LHCN-M2 (cell line): ENCODE measurements at places on chromosomes 5 and 9.

DNA sequence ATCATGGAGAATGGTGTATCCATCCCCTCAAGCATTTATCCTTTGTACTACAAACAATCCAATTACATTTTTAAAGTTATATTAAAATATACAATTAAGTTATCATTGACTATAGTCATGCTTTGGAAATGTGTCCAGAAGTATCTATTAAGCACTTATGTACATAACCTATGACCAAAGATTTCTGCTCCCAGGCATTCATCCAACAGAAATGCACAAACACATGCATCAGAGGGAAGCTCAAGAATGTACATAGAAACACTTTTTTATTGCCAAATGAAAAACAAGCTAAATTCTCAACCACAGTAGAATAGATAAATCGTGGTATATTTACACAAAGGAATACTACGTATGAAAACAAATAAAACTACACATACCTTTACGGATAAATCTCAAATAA lies 700.5 kb upstream of the ZNF608 start:
- peak; percentile 22 for DNase-seq

GRCh38 chr5:66021585-66021984 lies 95.2 kb downstream of the ERBIN start:
- DNase-seq = no peak

DNA sequence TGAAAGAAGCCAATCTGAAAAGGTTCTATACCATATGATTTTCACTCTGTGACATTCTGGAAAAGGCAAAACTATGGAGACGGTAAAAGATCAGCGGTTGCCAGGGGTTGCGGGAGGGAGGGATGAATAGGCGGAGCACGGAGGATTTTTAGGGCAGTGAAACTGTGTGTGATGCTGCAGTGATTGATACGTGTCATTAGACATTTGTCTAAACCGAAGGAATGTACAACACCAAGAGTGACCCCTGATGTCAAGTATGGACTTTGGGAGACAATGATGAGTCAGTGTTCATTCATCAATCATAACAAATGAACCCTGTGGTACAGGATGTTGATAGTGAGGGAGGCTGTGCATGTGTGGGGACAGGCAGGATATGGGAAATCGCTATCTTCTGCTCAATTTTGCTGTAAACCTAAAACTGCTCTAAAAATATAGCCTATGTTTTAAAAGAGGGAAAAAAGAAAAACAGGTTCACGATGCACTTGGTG lies 34.4 kb downstream of the ERGIC1 start:
- peak; percentile 88 for DNase-seq

DNA sequence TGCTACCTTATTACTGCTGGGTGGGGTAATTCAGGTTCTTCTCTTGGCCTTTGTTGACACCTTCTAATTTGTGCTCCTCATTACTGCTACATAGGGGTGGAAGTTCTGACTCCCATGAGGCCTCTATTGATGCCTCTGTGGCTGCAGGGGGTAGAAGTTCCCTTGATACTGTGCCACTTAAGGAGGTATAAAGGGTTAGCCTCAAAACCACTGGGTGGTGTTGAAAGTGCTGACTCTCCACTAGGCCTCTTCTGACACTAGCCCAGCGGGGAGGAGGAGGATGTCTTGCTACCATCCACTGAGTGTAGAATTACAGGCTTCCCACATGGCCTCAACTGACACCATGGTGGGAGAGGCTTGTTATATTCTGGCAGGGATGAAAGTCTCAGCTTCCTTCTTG lies 36.7 kb upstream of the CCDC112 start:
- DNase-seq = peak; percentile 19

DNA sequence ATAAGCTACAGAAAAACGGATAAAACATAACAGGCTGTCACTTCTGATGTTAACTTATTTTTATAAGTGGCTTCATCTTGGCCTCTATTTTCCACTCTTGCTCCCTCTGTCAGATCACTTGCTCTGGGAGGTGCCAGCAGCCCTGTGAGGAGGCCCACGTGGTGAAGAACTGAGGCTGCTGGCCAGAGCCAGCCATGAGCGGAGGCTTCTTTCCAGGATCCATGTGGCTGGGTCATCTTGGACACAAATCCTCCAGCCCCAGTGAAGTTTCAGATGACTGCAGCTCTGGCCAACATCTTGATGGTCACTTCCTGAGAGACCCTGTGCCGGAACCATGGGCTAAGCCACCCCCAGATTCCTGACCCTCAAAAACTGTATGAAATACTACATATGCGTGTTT lies 7.5 kb upstream of the CMBL start:
- no peak for DNase-seq

- peak; percentile 48 for DNase-seq
These were observed 109.3 kb upstream of the ICE1 start for GRCh38 chr5:5313101-5313635.

- no peak for DNase-seq
These were observed 40.8 kb downstream of the GRAMD2B start for GRCh38 chr5:126464016-126464415.
